ENCODE measurements at places on chromosomes 3 and 15.

GRCh38 chr3:153970741-153971347, 150.3 kb upstream of the ARHGEF26 start:
- DNase-seq, result no peak

DNA sequence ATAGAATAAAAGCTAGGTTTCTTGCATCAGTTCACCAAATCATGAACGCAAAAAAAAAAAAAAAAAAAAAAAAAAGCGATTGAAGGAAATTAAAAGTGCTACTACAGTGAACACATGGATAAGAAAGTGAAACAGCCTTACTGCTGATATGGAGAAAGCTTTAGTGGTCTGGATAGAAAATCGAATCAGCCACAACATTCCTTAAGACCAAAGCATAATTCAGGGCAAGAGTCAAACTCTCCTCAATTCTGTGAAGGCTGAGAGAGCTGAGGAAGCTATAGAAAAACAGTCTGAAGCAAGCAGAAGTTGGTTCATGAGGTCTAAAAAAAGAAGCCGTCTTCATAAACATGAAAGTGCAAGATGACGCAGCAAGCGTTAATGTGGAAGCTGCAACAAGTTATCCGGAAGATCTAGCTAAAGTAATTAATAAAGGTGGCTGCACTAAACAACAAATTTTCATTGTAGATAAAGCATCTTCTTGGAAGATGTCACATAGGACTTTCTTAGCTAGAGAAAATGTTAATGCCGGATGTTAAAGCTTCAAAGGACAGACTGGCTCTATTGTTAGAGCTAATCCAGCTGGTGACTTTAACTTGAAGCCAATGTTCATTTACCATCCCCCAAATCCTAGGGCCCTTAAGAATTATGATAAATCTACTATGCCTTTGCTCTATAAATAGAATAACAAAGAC, 19.2 kb downstream of the P3H2 start:
- no peak for DNase-seq

DNA sequence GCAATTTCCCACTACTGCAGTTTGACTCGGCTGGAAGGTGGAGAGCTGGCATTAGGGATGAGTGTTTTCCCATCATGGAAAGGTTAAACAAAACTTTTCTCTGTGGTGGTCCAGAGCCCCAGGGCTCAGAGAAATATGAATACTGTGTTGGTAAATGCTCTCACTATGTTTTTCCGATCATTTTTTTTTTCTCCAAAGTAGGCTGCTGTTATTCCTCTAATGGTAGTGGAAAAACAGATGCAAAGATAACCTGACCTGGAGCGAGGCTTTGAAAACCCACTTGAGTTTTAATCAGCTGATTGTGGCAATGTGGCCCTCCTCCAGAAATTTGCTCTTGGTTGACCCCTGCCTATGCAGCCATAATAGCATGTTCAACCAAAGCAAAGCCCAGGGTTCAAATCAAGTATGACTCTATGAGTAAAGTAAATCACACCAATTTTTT, 320.8 kb upstream of the CTNNB1 start:
- no peak for DNase-seq

GRCh38 chr3:22485954-22486353, 717.2 kb upstream of the UBE2E2 start:
- no peak for DNase-seq

DNA sequence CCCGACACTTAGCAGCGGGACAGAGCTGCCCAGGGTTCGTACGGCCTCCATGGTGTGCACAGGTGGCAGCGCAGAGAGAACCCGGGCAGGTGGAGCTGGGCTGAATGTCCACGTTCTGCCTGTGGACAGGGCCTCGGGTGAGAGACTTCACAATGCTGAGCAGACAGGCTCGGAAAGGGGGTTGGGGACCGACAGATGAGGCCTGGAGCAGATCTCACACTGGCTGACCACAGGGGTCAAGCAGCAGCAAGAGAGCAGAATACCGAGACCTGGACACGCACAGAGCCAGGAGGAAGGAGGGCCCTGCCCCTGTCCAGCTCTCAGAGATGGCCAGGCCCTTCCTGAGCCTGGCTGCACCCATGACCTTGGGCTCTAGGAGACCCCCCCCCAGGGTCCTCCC, 83.0 kb downstream of the VGLL4 start:
- no peak for DNase-seq

- DNase-seq, result no peak
These were observed 1.3 kb upstream of the PPP4R2 start for GRCh38 chr3:72995337-72995736.

- no peak for DNase-seq
These were observed 31.7 kb upstream of the NR2C2 start for GRCh38 chr3:14915636-14916222.
